ENCODE measurements at places on chromosomes 12 and 14.

- DNase-seq, result no peak
Observed at GRCh38 chr14:75726321-75726720, 65.3 kb downstream of the TTLL5 start.

DNA sequence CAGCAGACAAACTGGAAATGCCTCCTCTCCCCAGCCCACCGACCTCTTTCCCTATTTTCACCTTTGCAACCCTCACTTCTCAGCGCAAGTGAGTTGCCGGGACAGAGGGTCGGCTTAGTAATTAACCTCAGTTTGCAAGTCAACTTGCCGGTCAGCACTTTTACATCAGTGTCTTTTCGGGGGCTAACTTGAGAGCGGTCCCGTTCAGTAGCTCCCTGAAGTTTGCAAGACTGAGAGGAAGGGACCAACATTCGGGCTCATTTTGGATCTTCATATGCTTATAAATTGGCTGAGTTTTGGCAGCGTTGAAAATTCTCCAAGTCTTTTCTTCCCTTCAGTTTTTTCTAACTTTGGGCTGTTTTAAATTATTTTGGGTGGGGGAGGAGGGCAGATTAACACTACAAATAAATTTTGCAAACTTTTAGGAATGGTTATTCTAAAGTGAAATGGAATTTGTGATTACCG is 846 bp downstream of the BRMS1L start:
- DNase-seq, result no peak

- DNase-seq, result no peak
Observed at GRCh38 chr12:21912318-21912717, 28.9 kb downstream of the ABCC9 start.

- DNase-seq, result no peak
Observed at GRCh38 chr12:48164451-48164850, 7.1 kb upstream of the ASB8 start.

DNA sequence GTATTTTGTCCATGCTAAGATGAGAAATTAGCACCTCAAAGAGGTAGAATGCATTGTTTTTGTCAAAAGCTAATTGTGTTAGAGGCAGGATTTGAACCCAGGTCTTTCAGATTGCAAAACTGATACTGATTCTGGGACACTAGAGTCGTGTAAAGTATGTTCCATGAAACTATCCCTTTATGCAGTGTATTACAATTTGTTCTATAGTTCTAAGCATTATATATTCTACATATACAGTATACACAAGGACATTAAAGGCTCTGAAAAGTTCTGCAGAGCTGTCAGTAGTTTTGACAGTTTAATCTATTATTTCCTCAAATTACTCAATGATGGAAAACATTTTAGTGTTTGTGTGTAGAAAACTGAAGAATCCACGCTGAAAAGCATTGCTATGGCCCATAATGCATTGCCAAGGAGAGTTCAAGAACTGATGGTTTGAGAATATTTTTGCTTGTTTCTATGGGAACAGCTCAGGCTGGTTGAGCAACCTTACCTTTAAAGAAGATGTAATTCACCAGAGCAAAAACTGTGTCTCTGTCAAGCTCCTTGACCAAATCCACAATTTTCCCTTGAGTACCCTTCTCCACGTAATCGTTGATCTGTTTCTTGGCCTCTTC is 6.2 kb downstream of the SERPINA1 start:
- DNase-seq, result no peak

GRCh38 chr12:49969027-49969426 is 3.7 kb upstream of the AQP6 start:
- DNase-seq, result no peak

GRCh38 chr14:81329640-81330381 is 70.3 kb downstream of the STON2 start:
- no peak for DNase-seq

Measured in right lobe of liver (tissue), 6 donors.